A549 treated with CORT108297 at 1 μM for 4 hours (cell line): ENCODE measurements at places on chromosomes 7 and 10. TPM values are rescaled to one million over a fixed set of nuclear protein-coding genes. Genes with fewer than 3 reads are reported as not detected.

ITIH2 gene
- 0.17 to 0.38 TPM (median 0.29 TPM) in 5 replicates for total RNA-seq

TAF5 gene
- total RNA-seq = 3.2 to 4.0 TPM (median 3.6 TPM) in 5 replicates

SPDYE2 gene
- total RNA-seq = not detected in 5 replicates

TMEM184A gene
- 10.0 to 15.2 TPM (median 14.8 TPM) in 5 replicates for total RNA-seq

CDK14 gene
- total RNA-seq = 0.06 to 0.42 TPM (median 0.13 TPM) in 5 replicates

HSPB1 gene
- 771 to 1,221 TPM (median 1,161 TPM) in 5 replicates for total RNA-seq

VSTM4 gene
- total RNA-seq = 0.30 to 0.60 TPM (median 0.42 TPM) in 5 replicates

AGBL3 gene
- 0.93 to 1.1 TPM (median 1.0 TPM) in 5 replicates for total RNA-seq

DLG5 gene
- total RNA-seq = 28.1 to 35.4 TPM (median 31.7 TPM) in 5 replicates

MBL2 gene
- not detected in 5 replicates for total RNA-seq

ADRA2A gene
- 0.02 to 0.05 TPM (median 0.03 TPM) in 4 of 5 replicates, not detected in the other for total RNA-seq

C10orf95 gene
- total RNA-seq = 0.08 to 0.19 TPM (median 0.17 TPM) in 5 replicates

OR2A12 gene
- not detected in 5 replicates for total RNA-seq
